ENCODE measurements at places on chromosomes 3 and 15.

GRCh38 chr3:31924610-31925270 is 56.3 kb downstream of the OSBPL10 start:
- DNase-seq, result no peak

DNA sequence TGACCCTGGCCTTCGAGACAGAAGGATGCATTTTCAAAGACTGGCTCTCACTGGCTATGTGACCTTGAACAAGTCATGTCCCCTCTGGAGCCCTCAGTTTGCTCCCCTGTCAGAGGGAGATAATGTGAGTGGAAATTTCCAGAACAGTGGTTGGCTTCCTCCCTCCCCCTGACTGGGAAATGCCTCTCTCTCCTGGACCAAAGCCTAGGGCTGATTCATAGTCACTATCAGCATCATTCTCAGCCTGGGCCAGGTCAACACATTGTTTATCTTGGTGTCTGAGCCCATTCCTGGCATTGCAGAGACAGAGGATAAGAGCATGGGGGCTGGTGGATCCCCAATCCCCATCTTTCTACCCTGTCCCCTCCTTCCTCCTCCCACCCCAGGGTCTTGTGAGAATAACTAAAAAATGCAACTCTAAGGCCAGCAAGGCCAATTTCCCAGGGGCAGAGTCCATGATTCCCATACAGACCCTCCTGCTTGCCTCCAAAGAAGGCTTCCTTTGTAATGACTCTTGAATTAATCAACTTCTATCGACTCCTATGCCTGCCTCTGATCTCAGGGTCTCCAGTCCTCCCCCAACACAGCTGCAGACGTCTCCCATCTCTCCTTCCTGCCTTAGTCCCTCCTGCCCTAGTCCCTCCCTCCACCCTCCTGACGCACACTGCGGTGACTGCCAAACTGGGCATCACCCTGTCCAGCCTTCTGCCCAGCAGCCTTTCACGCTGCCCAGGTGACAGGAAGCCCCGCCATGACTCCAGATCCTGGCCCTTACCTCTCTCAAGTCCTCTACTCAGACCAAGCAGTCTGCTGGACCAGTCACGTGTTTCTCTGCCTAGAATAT is 35.4 kb upstream of the CORO2B start:
- no peak for DNase-seq

- DNase-seq, result no peak
Measured at GRCh38 chr3:111311709-111312235, 230.2 kb upstream of the CD96 start.

GRCh38 chr15:92958105-92958504 is 58.0 kb downstream of the CHD2 start:
- DNase-seq, result peak; percentile 17

- no peak for DNase-seq
Measured at GRCh38 chr3:102400766-102401165, 34.0 kb upstream of the ZPLD1 start.

- no peak for DNase-seq
Measured at GRCh38 chr3:3603351-3603750, 195.9 kb upstream of the LRRN1 start.

DNA sequence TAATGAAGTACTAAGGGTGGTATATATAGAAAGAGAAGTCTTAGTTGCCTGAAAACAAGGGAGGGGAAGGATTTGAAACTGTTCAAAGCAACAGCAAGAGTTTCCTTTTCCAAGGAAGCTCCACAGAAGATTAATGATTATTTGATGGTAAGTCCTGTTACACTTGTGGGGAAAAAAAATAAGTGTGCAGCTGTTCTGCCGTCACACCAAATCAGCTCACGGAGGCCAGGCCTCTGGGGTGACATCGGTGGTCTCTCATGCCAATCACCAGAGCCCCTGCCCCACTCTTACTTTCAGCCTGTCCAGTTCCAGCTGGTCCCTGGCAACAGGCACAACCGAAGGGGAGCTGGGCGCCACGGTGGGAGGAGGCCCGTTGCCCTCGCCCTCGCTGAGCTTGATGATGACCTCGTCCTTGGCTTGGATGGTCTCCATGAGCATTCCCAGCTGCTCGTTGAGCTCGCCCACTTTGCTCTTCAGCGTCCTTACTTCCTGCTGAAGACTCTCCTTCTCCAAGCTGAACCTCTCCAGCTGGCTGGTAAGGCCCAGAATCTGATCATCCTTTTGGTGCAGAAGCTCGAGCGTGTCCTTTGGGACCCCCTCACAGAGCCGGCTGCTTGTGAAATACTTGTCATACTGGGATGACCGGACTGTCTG is 53.5 kb downstream of the TBC1D2B start:
- no peak for DNase-seq

DNA sequence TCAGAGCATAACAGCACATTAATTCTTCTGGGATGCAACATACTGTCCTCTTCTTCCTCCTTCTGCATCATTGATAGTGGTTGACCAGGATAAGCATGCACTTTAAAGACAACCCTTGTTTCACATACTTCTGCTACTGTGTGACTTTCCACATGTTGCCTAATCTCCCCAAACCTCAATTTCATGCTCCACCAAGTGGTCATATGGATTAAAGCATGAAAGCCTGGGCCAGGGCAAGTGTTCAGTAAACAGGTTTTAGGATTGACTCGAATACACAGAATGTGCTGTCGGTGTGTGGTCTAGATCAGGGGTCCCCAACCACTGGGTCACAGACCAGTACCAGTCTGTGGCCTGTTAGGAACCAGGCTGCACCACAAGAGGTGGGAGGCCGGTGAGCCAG is 22.5 kb upstream of the BFSP2 start:
- DNase-seq, result no peak

DNA sequence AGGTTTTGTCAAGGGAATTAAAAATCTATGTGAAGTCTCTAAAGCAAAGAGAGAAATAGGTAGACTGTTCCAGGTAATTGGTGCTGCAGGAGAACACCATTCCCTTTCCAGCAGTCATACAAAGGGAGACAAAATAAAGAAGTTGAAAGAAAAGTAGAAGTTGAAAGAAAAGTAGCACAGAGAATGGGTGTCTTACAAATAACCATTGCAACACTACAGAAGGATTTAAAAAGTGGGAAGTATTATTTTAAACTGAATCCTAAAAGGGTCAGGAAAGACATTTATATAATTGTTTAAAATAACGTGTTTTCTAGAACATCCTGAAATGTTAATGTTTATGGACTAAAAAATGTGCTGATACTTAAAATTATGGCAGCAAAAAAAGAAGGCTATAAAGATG is 223.8 kb downstream of the RSRC1 start:
- DNase-seq, result no peak

DNA sequence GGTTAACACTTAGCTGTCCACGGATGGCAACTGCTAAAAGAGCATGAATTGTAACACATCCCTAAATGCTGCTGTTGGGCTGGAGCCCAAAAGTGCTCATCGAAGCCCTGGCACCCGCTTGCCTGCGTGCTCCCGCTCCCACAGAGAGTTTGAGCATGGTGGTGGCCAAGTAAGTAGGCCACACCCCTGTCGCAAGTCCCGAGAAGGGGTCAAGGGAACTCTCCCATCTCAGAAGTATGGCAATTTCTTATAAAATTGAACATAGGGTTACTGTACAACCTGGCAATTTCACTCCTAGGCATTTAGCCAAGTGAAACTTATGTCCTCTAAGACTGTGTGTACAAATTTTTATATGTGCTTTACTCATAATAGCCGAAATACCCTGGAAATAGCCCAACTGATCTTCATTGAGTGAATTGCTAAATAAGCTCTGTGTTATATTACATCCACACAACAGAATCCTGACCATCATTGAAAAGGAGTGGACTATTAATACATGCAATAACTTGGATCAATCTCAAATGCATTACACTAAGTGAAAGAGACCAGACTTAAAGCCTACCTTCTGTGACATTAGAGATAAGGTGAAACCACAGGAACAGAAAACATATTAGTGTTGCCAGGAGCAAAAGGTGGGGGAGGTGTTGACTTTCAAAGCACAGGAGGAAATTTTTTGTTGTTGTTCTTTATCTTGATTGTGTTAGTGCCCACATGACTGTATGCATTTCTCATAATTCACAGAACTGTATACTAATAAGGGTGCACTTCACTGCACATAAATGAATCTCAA is 1.5 kb upstream of the GCSAM start:
- DNase-seq, result no peak

DNA sequence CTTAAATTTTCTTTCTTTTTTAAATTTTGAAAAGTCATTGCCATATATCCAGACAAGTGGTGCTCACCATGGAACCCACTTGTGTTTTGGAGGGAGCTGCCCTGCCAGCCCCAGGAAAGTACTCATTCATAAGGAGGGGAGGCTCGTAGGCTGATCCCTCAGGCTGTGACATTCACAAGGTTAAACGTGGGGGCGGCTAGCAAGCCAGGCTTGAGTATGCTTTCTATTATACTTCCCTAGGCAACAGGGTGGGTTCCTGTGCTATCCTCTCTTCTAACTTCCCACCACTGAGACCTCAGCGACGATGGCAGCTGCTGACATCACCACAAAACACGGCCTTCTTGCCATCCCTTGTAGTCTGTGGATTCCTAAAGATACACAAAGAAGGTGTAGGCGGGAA is 160.5 kb upstream of the C2CD4B start:
- DNase-seq, result no peak

- DNase-seq, result no peak
Measured at GRCh38 chr3:39788128-39788883, 21.1 kb upstream of the MYRIP start.

DNA sequence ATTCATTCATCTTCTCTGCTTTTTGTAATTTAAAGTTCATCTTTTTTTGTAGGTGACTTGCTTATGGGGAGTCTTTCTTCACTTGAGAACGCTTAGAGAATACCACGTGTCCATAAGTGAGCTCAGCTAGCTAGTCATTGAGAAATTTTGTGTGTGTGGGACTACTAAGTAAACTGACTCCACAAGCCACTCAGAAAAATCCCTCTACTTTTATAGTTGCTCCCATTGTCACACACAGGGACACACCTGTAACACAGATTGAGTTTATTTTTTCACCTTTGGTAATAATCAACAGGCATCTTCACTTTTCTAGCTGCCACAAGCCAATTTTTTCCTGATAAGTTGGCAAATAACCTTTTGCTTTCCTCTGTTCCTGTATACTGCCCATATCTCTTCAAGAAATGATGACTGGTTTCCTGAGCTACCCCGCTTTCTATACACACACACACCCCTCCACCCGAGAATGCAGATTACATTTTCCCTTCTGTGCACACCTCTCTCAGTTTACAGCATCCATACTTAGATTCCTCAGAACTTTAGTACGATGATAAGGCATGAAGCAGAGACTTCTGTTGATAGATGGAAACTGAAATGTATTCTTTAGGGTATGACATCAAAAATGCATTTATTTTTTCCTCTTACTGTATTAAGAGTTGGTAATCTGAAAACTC is 4.6 kb downstream of the TSC22D2 start:
- DNase-seq, result no peak
